ENCODE measurements at places on chromosomes 2 and 18.

GRCh38 chr2:199495147-199495546 lies 37.4 kb upstream of the SATB2 start:
- DNase-seq = no peak

DNA sequence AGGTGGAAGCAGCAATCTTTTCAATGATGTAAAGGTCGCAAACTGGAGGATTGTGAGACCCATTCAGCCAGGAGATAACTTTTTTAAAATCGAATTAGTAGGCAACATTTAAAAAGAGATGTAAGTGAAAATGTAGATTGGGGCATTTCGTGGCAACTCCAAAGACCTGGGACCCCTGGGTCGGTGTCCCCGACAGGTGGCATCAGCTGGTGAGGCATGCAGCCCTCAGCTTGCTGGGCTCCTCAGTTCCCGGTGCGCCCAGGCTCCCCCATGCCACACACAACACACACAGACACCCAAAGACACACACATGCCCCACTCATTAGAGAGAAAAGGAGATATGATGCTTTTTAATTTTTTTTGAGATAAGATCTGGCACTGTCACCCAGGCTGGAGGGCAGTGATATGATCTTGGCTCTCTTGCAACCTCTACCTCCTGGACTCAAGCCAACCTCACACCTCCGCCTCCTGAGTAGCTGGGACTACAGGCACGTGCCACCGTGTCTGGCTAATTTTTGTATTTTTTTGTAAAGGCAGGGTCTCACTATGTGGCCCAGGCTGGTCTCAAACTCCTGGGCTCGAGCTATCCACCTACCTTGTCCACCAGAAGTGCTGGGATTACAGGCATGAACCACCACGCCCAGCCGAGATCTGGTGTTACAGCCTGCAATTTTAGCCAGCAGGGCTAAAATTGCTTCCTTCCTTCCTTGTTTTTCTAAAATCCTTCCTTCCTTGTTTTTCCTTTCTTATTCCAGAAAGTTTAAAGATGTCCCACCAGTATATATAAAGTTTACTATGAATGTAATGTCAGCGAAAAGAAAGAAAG lies 122.6 kb upstream of the EPAS1 start:
- DNase-seq = no peak

- no peak for DNase-seq
Observed at GRCh38 chr2:45851111-45851510, 199.6 kb downstream of the PRKCE start.

DNA sequence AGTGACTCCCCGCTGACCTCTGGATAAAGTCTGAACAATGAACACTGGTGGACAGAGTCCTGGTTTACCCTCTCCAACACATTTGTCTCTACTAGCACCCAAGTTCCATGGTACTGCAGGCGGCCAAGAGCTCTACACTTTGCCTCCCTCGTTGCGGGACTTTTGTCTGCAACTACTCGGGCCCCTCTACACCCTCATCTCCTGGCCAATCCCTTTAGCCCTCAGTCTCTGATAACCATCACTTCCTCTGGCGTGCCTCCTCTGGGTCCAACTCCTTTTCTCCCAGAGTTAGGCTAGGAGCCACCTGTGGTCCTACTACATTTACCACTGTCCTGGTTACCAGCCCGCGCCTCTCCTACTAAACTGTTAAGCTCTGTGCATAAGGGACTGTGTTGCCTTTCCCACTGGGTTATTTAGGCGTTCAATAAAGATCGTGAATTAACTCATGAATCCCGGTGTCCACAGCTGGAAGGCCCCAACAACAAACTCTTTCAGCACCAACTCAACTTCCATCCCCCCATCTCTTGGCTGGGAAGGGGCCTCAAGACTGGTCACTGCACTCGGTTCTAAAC lies 757 bp downstream of the HDHD2 start:
- DNase-seq = no peak

DNA sequence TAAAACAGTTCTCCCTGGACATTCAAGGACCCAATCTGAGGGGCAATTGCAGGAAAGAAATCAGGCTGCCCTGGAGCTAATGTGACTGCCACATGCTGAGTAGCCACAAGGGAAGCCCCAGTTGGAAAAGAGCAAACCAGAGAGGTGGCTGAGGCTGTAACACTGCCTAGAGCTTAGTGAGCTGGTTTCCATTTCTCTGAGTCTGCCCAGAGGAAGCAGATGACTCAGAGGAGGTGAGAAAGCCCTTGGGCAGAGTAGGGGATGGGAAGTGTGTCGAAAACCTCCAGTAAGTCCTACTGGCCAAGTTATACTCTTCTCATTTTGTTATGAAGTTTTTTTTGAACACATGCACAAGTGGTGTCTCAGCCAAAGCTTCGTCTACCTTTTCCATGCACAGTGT lies 753.0 kb downstream of the CNTNAP5 start:
- no peak for DNase-seq

DNA sequence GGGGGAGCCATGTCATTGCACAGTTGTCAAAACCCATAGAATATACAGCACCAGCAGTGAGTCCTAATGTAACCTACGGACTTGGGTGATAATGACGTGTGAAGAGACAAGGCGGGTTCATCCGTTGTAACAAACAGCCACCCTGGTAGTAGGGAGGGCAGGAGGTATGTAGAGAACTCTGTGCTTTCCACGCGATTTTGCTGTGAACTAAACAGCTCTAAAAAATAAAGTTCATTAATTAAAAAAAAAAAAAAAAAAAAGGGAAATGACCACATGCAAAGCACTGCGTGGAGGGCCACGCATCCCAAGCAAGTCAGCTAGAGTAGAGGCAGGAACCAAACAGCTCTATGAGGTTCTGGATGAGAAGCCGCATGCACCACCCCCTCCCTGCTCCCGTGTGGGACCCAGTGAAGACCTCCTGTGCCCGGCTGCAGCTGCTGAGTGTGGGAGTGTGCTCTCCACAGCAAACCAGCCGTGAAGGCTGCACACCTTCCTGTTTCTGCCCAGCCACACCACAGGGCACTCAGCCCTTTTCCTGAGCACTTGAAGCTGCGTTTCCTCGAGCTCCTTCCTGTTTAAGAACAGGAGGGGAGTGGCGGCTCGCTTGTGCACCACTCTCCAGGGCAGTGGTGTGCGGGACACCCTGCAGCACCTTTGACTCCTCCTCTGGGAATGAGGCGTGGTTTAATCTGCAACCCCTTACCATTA lies 65.6 kb downstream of the ODC1 start:
- no peak for DNase-seq

DNA sequence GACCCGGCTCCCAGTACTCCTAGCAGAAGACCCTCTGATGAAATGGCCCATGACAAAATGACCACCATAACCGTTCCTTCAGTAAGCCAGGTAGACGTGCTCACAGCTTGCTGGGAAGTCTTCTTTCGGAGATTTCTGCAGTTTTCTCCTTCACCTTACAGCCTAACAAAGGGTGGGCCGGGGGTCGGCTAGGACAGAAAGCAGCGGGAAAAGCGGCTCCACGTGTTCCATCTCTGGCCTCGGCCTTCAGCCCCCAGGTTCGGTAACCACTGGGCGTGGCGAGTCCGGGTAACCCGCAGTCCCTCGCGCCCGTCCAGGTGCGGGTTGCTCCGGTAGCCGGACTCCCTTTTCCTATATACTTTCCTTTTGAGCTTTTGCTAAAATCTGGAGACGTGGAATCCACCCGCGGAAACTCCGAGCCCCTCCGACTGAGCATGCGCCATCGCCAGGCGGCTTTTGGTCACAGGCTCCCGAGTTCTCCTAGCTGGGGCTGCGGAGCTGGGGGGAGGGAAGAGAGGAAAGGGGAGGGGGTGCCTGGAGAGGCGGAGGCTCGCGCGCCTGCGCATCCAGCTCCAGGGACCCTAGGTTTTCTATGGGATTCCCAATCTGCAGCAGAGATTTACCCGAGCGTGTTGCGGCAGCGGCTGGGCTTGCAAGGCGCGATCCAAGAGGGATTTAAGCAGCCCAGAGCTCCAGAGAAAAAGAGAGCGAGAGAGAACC lies at the start of gene VSNL1:
VSNL1 (plus strand) TSS at position 604 of the 720 bp plus-strand sequence. CDS start 51,379 bp downstream, outside the sequence.
- DNase-seq = no peak

GRCh38 chr2:67251741-67252140 lies 145.4 kb upstream of the ETAA1 start:
- DNase-seq = no peak

Measured in cortex of kidney (tissue), 1 donor.